Stimulated activated CD8-positive, alpha-beta memory T cell treated with anti-CD3 and anti-CD28 coated beads, Interleukin-7, amount 100 ng/mL, for 1 hour (primary cell): ENCODE measurements at places on chromosomes 2 and 18.

- DNase-seq: no peak
Observed at GRCh38 chr2:152089238-152089637, 9.6 kb downstream of the CACNB4 start.

GRCh38 chr2:82665691-82666090 lies 1793.4 kb downstream of the SUCLG1 start:
- DNase-seq: no peak

GRCh38 chr2:85414761-85415553 lies 3.6 kb upstream of the SH2D6 start:
- DNase-seq: no peak

- DNase-seq: no peak
Observed at GRCh38 chr2:28291811-28292440, 100.7 kb upstream of the FOSL2 start.

DNA sequence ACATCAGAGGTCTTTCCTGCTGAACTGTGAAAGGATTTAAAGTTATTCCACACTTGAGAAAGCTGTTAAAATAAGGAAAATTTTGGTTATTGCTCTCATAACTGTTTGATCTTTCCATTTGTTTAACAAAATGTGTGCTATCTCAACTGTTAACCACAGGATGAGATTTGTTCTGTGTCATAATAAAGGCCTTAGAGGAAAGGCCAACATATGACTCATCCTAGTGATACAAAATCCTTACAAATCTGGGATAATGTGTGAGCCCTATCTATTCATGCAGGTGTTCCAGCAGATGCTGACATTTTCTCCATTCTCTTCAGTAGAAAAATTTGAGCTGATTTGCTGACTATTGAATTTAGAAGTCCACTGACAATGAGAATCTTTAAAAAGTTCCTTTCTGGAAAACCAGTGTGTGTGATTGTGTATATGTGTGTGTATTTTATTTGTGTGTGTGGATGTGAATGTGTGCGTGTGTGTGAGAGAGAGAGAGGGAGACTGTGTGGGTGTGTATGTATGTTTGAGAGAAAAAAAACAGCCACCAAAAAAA lies 1111.9 kb upstream of the GYPC start:
- no peak for DNase-seq

GRCh38 chr2:239943991-239944631 lies 81.0 kb downstream of the NDUFA10 start:
- DNase-seq: no peak

- no peak for DNase-seq
Observed at GRCh38 chr2:150485114-150485870, 2.2 kb downstream of the RND3 start.
